ENCODE measurements at places on chromosomes 2 and 18. TPM values are rescaled to one million over a fixed set of nuclear protein-coding genes. Genes with fewer than 3 reads are reported as not detected.

Gene MAPRE3
- 20.5 TPM for total RNA-seq

Gene RFX8
- total RNA-seq: not detected

GRCh38 chr2:119175517-119175916, 17.0 kb upstream of the C1QL2 start:
- no peaks in the 10 kb centered on the region for H3K27me3 ChIP-seq
- no peak for DNase-seq
- H3K36me3 ChIP-seq: no peaks in the 10 kb centered on the region
- no peaks in the 10 kb centered on the region for H3K4me1 ChIP-seq

DNA sequence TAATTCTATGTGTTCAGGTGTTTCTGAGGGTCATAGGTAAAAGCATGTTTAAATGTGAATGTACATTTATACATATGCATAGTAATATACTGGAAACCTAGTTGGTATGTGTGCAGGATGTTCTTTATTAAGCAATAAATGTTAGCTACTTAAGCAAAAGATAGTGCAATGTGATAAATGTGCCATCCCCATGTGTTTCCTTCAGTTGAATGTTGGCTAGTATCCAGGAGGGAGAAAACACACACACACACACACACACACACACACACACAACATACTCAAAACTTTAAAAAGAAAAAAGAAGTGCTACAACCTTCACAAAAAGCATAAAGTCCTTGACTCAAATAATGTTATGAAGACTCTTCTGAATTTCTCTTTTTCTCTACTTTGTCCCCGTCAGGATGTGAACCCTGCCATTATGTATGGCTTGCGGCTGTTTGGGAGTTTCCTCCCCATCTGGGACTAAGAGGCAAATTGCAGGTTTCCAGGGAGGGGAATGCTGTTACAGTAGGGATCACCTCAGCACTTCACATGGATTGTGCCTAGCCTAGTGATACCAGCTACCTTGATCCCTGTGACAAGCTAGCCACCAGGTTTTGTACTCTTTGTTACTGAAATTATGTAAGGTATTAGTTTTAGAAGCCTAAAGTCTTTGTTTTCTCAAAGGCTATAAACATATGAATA, 82.6 kb downstream of the IKZF2 start:
- H3K27me3 ChIP-seq: no peaks in the 10 kb centered on the region
- H3K4me1 ChIP-seq: no peaks in the 10 kb centered on the region
- no peaks in the 10 kb centered on the region for H3K36me3 ChIP-seq
- no peak for DNase-seq

- no peaks in the 10 kb centered on the region for H3K36me3 ChIP-seq
- H3K4me3 ChIP-seq: no peak overlapping the region
- no peaks in the 10 kb centered on the region for H3K27me3 ChIP-seq
- no peak for DNase-seq
- no peak overlapping the region for H3K27ac ChIP-seq
Observed at GRCh38 chr2:41736105-41736567, 311.7 kb upstream of the PKDCC start.

DNA sequence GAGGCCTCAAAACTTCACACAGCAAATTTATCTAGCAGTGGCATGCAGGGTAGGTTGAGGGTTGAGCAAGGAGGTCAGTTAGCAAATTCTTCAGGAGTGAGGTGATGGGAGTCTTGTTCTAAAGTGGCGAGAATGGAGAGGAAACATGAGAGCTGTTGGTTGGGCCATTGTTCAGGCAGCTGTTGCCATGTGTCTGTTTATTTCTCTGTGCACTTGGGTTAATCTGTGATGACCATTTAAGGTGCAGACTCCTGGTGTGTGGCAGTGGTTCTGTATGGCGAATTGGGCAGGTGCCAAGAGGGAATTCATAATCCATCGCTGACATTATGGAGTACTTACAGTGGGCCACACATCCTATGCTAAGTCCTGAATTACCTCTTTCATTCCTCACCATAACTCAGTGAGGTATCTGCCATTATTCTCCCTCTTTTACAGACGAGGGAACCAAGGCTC, 30.4 kb downstream of the TMEM178A start:
- H3K27ac ChIP-seq: no peak overlapping the region
- no peak for DNase-seq
- no peaks in the 10 kb centered on the region for H3K4me1 ChIP-seq
- no peak overlapping the region for H3K4me3 ChIP-seq
- H3K27me3 ChIP-seq: no peaks in the 10 kb centered on the region

DNA sequence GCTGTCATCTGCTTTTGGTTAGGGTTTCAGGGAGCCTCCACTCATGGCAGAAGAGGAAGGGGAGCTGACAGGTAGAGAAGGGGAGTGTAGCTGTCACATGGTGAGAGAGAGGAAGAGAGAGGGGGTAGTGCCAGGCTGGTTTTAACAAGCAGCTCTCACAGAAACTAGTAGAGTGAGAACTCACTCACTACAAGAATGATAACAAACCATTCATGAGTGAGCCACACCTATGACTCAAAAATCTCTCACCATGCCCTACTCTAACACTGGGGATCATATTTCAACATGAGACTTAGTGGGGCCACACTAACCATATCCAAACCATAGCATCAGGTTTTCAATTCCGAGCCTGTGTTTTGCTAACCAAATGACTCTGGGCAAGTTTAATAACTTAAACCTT, 274.9 kb upstream of the VWC2L start:
- H3K4me3 ChIP-seq: no peak overlapping the region

DNA sequence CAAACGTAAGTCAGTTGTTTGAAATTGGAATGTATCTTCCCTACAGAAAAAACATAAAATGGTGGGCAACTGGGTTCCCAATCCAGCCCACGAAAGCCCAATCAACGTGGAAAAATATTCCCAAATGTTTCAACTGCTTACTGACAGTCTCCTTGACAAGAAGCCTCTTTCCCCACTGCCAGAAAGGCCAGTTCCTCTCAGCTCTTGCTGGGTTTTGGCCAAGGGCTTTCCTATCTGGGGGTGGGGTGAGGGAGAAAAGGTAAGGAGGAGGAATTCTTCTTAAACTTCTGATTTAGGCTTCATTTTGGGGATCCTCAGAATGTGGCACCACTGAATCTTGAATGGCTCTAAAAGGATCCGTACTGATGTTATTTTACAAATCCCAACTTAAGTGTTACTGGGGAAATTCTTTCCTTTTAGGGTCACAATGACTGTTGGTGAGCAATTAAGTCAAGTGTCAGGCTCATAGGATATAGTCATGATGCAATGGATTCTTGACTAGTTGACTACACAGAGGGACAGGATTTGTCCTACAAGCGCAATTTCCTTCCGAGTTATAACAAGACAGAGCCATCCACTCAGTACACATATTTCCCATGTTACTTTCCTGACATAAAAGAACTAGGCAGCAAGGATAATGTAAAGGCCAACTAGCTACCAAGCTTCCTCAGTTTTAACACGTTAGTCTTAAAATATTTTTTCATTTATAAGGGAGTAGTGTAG, 73.6 kb downstream of the SPRED2 start:
- H3K4me1 ChIP-seq: peaks cover 13% of the 10 kb centered on the region
- H3K4me3 ChIP-seq: no peak overlapping the region
- no peaks in the 10 kb centered on the region for H3K36me3 ChIP-seq
- no peak for DNase-seq
- no peaks in the 10 kb centered on the region for H3K27me3 ChIP-seq
- no peak overlapping the region for H3K27ac ChIP-seq

DNA sequence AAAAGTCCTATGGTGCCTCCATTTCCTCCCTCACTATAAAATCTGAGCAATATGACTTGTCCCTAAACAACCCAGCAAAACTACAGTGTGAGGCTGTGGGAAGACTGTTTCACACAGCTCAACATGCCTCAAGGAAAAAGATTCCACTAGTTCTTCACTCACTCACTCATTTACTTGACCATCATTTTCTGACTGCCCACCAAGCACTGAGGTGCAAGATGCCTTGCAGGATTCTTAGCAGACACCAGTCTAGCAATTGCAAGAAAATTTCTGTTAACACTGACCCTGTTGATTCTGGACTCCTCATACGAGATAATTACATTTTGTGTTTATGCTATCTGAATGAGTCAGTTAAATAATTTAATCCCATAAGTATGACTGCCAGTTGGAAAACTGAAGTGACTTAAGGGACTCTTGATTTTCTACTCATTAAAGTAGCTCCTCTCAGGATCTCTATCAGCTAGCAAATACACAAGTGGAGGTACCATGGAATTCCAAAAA, 51.9 kb upstream of the PCBP1 start:
- no peak for DNase-seq
- peak overlapping the region; percentile 57 for H3K27ac ChIP-seq
- H3K4me1 ChIP-seq: peaks cover 12% of the 10 kb centered on the region

DNA sequence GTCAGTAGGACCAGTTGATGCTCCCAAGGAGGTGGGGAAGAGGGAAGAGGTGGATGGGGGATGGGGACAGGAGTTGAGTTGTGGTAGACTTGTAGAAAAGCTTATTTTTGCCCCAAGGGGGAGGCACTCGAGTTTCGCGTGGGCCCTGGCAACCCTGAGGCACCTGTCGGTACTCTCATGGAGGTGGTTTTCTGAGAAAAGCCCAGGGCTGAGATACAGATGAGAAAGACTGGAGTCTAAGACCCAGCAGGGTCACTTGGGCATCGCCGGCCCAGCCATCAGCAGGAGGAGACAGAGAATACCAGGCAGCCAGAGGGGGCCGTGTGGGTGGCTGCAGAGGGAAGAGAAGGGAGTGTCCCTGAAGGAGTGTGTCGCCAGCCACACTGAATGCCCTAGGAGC, 57.7 kb upstream of the HPCAL1 start:
- no peaks in the 10 kb centered on the region for H3K36me3 ChIP-seq
- H3K27me3 ChIP-seq: no peaks in the 10 kb centered on the region
- peak; percentile 17 for DNase-seq
- H3K4me3 ChIP-seq: no peak overlapping the region

DNA sequence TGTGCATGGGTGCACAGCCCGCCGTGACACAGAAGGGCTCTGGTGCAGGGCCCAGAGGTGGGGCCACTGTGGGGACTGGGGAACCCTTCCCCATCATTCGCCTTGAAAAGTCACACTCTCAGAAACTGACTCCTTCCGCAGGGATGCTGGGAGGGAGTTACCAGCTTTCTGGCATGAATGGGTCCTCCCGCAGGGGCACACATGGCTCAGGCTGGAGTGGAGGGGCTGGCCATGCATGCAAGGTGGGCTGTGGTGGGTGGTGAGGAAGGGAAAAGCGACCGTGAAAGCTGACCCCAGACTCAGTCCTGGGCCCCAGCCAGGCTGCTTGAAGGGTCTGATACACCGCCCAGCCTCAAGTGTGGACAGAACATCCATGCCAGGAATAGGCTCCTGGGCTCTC, 201.1 kb downstream of the TNS1 start:
- no peaks in the 10 kb centered on the region for H3K27me3 ChIP-seq
- no peaks in the 10 kb centered on the region for H3K4me1 ChIP-seq
- no peak for DNase-seq
- peaks cover 28% of the 10 kb centered on the region for H3K36me3 ChIP-seq

GRCh38 chr2:237407700-237408099, 6.3 kb downstream of the COL6A3 start:
- H3K4me3 ChIP-seq: no peak overlapping the region
- H3K36me3 ChIP-seq: no peaks in the 10 kb centered on the region
- no peaks in the 10 kb centered on the region for H3K27me3 ChIP-seq
- no peak overlapping the region for H3K27ac ChIP-seq

GRCh38 chr2:78115291-78115690, 593.1 kb upstream of the LRRTM4 start:
- H3K4me3 ChIP-seq: no peak overlapping the region
- no peak overlapping the region for H3K27ac ChIP-seq
- H3K36me3 ChIP-seq: no peaks in the 10 kb centered on the region
- no peaks in the 10 kb centered on the region for H3K4me1 ChIP-seq
- DNase-seq: no peak

DNA sequence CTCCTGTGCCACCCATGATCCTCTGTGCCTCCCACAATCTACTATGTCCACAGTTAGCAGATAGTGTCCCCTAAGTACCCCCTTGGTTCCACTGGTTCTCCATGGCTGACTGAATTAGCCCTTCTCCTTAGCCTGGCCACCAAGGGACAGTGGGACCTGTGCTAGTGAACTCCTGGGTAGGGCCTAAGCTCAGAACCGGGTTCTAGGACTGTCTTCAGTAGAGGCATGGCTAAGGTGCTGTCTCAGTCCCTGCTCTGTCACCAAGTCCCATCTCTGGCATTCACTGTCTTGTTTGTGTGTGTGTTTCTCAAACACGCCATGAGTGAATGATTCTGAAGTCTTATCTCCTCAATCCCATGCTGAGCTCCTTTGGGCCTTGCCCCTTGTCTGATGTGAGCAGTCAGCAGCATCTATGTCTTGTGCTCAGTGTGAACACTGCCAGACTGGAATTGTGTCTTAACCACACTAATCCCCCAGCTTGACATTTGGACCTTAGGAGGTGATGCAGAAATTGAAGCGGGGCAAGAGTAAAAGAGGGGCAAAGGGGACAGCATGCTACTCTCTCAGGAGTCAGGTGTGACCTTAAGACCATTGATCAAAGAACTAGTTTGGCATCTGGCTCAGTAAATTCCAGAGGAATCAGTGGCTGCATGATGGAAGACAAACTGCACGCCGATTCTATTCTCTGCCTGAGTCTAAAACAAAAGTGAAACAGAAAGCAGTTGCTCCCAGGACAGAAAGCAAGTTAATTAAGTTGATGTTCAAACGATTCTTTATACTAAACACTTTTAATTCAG, 190.5 kb downstream of the ALPK2 start:
- peak overlapping the region; percentile 51 for H3K27ac ChIP-seq
- peak overlapping the region; percentile 8 for H3K4me3 ChIP-seq
- no peaks in the 10 kb centered on the region for H3K36me3 ChIP-seq
- no peak for DNase-seq

GRCh38 chr2:71511776-71512175, 58.4 kb downstream of the DYSF start:
- no peak overlapping the region for H3K4me3 ChIP-seq
- H3K36me3 ChIP-seq: peaks cover 6% of the 10 kb centered on the region
- H3K27ac ChIP-seq: no peak overlapping the region
- H3K27me3 ChIP-seq: no peaks in the 10 kb centered on the region
- no peak for DNase-seq
- no peaks in the 10 kb centered on the region for H3K4me1 ChIP-seq

- H3K4me3 ChIP-seq: no peak overlapping the region
- no peaks in the 10 kb centered on the region for H3K27me3 ChIP-seq
- H3K36me3 ChIP-seq: no peaks in the 10 kb centered on the region
- no peaks in the 10 kb centered on the region for H3K4me1 ChIP-seq
Observed at GRCh38 chr18:33761363-33761762, 183.3 kb downstream of the ASXL3 start.

- H3K27ac ChIP-seq: no peak overlapping the region
- no peaks in the 10 kb centered on the region for H3K27me3 ChIP-seq
- H3K4me1 ChIP-seq: no peaks in the 10 kb centered on the region
- H3K4me3 ChIP-seq: no peak overlapping the region
- no peaks in the 10 kb centered on the region for H3K36me3 ChIP-seq
Observed at GRCh38 chr2:180367815-180368214, 360.7 kb upstream of the CWC22 start.
